Spinal cord (tissue), 10 donors: ENCODE measurements at places on chromosomes 3 and 15. TPM values are rescaled to one million over a fixed set of nuclear protein-coding genes. Genes with fewer than 3 reads are reported as not detected.

Gene GHRL
- 1.9 TPM for polyA plus RNA-seq

DNA sequence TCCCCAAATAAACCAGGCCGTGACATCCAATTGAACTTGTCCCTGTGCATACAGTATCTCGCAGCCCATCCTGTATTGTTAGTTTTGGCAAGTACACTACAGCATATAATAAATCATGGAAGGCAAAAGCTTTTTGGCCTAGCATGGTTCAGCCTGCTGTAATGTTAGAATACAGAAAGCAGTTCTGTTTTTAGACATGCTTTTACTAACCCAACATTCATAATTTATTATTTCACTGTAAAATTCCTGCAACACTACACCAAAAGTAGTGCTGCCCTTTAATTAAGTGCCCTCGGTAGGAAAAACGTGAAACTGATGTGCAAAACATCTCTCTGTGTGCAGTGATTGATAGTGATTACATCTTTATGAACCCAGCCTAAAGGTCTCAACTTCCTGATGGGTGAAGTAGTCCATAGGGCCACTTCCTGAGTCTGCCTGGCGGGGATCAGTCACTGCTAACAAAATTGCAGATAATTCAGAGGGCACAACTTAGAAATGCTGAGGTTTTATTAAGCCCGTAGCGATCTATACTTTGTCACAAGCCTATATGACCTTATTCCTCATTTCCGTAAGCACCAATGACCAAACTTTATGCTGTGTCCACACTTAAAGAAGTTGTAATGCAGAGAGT is 227.8 kb downstream of the CDIN1 start:
- H3K36me3 ChIP-seq: no peaks in the 10 kb centered on the region
- no peak overlapping the region for H3K4me3 ChIP-seq
- no peaks in the 10 kb centered on the region for H3K4me1 ChIP-seq
- H3K27me3 ChIP-seq: no peaks in the 10 kb centered on the region

- no peaks in the 10 kb centered on the region for H3K27me3 ChIP-seq
- H3K36me3 ChIP-seq: no peaks in the 10 kb centered on the region
Observed at GRCh38 chr3:192929755-192930547, 12.3 kb upstream of the MB21D2 start.

Gene ZNF662
- polyA plus RNA-seq: 26.9 TPM

GRCh38 chr15:39434163-39434562 is 146.7 kb upstream of the THBS1 start:
- H3K27ac ChIP-seq: no peak overlapping the region
- DNase-seq: no peak
- no peaks in the 10 kb centered on the region for H3K36me3 ChIP-seq
- H3K4me1 ChIP-seq: peaks cover 3% of the 10 kb centered on the region
- H3K4me3 ChIP-seq: no peak overlapping the region
- no peaks in the 10 kb centered on the region for H3K27me3 ChIP-seq

Gene ATP8B4
- 3.6 TPM for polyA plus RNA-seq

Gene WDR72
- 0.57 TPM for polyA plus RNA-seq

DNA sequence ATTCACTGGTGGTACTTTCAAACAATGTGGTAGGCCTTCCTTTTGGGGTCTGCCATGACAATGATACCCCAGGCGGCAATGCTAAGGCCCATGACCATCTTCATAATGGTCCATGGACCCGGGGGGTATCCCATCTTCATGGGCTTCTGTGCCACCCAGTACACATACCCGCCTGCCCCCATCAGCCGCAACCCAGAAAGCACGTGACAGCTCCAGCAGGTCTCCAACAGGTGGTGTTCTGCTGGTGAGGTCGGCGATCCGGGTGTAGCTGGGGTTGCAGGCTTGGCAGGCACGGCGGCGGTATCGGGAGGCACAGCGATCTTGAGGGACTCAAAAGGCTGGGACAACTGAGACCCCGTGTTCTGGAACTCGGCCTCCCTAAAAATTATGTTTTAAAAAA is 214.5 kb downstream of the SNRPN start:
- DNase-seq: no peak
- no peaks in the 10 kb centered on the region for H3K27me3 ChIP-seq
- H3K27ac ChIP-seq: no peak overlapping the region
- H3K36me3 ChIP-seq: peaks cover 31% of the 10 kb centered on the region

Gene IGSF10
- polyA plus RNA-seq: 6.0 TPM

GRCh38 chr3:79085171-79085570 is 682.6 kb downstream of the ROBO1 start:
- H3K4me1 ChIP-seq: no peaks in the 10 kb centered on the region
- H3K36me3 ChIP-seq: no peaks in the 10 kb centered on the region
- no peaks in the 10 kb centered on the region for H3K27me3 ChIP-seq

DNA sequence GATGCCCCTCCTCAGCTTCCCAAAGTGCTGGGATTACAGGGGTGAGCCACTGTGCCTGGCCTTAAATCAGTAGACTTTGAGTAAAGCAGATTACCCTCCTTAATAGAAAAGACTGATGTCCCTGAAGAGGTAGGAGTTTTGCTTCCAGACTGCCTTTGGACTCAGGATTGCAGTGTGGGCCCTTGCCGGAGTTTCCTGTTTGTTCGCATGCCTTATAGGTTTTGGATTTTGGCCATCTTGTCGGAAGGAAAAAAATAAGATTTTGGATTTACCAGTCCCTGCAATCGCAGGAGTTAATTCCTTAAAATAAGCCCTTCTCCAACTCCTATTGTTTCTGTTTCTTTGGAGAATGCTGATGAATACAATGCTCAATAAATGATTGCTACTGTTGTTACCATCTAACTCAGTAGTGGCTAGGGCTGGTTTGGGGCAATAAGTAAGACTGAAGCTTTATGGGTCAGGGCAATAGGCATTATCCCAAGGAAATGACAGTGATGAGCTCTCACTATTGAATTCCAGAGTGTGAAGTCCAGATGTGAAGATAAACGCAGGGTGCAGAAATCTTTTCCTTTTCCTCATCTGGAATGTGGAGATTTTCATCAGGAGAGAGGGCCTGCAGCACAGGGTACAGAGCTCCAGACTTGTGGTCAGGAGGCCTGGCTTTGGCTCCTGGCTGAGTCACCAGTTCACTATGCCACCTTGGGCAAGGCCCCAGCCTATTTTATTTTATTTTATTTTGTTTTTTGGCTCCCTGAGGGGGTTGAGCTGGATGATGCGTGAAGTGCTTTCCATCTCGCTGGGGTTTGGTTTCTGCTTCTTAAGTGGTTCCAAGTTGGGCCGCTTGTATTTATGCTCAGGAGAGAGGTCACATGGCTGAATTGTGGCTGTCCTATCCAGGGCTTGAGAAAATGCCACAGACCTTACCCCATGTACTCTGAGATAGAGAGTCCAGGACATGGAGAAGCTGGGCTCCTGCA is 25.3 kb downstream of the FOXL2 start:
- no peaks in the 10 kb centered on the region for H3K36me3 ChIP-seq
- H3K27me3 ChIP-seq: peaks cover 6% of the 10 kb centered on the region
- peaks cover 3% of the 10 kb centered on the region for H3K4me1 ChIP-seq
- no peak overlapping the region for H3K4me3 ChIP-seq

Gene A4GNT
- 0.33 TPM for polyA plus RNA-seq

- no peaks in the 10 kb centered on the region for H3K27me3 ChIP-seq
- peaks cover 44% of the 10 kb centered on the region for H3K4me1 ChIP-seq
- peaks cover 15% of the 10 kb centered on the region for H3K36me3 ChIP-seq
- no peak overlapping the region for H3K4me3 ChIP-seq
- DNase-seq: no peak
Observed at GRCh38 chr3:10848261-10848660, 32.2 kb downstream of the SLC6A11 start.

DNA sequence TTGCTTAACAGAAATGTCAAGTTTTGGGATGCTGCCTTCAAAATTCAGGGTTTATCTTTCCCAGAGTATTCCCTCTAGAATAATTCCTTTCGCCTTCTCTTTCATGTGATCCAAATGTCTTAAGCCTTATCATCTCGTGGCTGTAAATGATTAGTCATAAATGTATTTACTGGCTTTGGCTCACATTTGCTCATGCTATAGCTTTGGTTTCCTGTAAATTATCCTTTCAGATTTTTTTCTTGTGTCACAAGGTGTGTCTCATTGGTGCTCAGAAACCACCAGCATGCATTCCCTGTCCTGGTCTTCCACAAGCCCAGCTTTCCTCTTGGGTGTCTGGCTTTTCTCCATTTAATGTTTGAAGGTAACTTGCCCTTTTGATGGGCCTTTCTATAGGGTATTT is 692.7 kb upstream of the ALCAM start:
- H3K27me3 ChIP-seq: no peaks in the 10 kb centered on the region
- H3K4me3 ChIP-seq: no peak overlapping the region
- DNase-seq: no peak
- no peaks in the 10 kb centered on the region for H3K36me3 ChIP-seq

DNA sequence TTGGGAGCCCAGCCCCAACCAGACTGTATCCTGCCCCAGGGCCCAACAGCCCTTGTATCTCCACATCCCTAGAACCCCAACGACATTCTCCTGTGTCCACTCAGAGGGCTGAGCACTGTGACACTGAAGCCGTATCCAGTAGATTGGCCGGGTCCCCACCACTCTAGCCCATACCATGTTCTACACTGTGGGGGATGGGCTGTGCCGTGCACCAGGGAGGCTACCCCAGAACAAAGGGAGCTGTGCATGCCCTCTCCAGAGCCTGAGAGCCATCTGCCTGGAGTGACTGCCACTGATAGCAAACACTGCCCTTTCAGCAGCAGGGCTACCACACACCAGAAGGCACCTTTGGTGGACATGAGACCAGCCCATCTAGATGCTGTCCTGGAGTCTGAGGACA is 37.1 kb upstream of the CP start:
- H3K27me3 ChIP-seq: no peaks in the 10 kb centered on the region
- DNase-seq: no peak
- no peak overlapping the region for H3K27ac ChIP-seq
- H3K4me3 ChIP-seq: no peak overlapping the region
- H3K4me1 ChIP-seq: no peaks in the 10 kb centered on the region

Gene PPM1L
- 30.6 TPM for polyA plus RNA-seq

DNA sequence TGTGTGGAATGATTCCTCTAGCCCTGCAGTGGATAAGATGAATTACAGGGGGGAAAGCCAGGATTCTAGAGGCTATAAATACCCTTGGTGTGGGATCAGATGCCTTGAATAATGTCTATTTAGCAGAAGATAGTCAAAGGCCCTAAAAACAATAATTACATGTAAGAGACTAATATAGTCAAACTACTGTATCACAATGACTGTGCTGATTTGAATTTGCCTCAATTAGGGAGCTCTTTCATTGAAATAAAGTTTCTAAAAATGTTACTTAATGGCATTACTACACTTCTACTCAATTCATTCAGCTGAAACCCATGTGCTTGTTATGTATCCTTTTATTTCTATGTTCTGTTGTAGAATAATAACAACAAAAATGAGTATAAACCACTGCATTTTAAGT is 915.6 kb downstream of the TUSC7 start:
- no peaks in the 10 kb centered on the region for H3K27me3 ChIP-seq
- H3K36me3 ChIP-seq: no peaks in the 10 kb centered on the region
- no peaks in the 10 kb centered on the region for H3K4me1 ChIP-seq
- DNase-seq: no peak

Gene NTRK3
- polyA plus RNA-seq: 68.1 TPM

DNA sequence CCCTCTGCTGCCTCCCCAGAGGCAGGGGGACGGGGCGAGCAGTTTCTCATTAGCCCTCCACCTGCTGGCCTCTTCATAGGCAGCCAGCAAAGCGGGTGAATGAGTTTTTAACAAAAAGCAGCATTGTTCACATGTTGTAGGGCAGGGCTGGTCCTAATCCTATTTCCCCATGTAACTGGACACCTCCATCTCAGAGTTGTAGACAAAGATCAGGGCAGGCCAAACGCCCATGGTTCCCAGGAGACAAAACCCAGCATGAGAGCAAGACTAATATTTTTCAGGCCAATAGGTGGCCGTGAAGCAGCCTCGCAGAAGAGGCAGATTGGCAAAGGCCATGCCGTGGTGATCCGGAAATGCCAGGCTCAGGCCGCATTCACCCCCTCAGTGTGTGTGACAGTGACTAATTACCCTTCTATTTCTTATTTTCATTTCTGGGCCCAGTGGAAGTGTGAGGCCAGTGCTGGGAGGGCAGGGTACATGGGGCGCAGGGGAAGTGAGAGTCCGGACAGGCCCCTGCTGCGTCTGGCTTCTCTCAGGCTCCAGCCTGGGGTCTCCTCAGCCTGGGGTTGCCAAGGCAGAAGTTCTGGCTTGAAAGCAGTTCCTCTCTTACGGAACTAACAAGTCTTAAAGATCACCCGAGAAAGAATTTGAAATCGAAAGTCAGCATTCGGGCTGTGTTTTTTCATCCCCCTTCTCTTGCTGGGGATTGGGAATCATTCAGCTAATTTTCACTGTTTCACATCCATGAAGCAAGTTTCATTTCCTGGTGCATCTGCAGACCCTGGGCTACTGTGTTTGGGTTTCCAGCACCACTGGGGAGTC is 64.8 kb downstream of the BOC start:
- peak; percentile 51 for DNase-seq
- no peaks in the 10 kb centered on the region for H3K27me3 ChIP-seq
- H3K4me3 ChIP-seq: peak overlapping the region; percentile 14
- peaks cover 59% of the 10 kb centered on the region for H3K36me3 ChIP-seq

Gene ABI3BP
- polyA plus RNA-seq: 35.2 TPM

- H3K4me1 ChIP-seq: no peaks in the 10 kb centered on the region
- H3K36me3 ChIP-seq: no peaks in the 10 kb centered on the region
- H3K27ac ChIP-seq: no peak overlapping the region
- no peaks in the 10 kb centered on the region for H3K27me3 ChIP-seq
- no peak for DNase-seq
- H3K4me3 ChIP-seq: no peak overlapping the region
Observed at GRCh38 chr3:41629986-41630385, 331.9 kb downstream of the ULK4 start.

- H3K36me3 ChIP-seq: no peaks in the 10 kb centered on the region
- peaks cover 7% of the 10 kb centered on the region for H3K4me1 ChIP-seq
- DNase-seq: no peak
Observed at GRCh38 chr15:81050805-81051204, 50.1 kb downstream of the TLNRD1 start.

GRCh38 chr3:28125342-28125741 is 116.1 kb upstream of the CMC1 start:
- DNase-seq: no peak
- H3K27me3 ChIP-seq: no peaks in the 10 kb centered on the region
- no peak overlapping the region for H3K4me3 ChIP-seq
- H3K27ac ChIP-seq: no peak overlapping the region

Gene FETUB
- polyA plus RNA-seq: 0.11 TPM

- H3K27ac ChIP-seq: no peak overlapping the region
- peak; percentile 70 for DNase-seq
- no peaks in the 10 kb centered on the region for H3K4me1 ChIP-seq
- no peaks in the 10 kb centered on the region for H3K36me3 ChIP-seq
- H3K4me3 ChIP-seq: no peak overlapping the region
- no peaks in the 10 kb centered on the region for H3K27me3 ChIP-seq
Observed at GRCh38 chr3:179015551-179016020, 56.0 kb downstream of the ZMAT3 start.

GRCh38 chr3:173266441-173266840 is 125.4 kb upstream of the SPATA16 start:
- DNase-seq: no peak
- H3K27ac ChIP-seq: no peak overlapping the region
- no peaks in the 10 kb centered on the region for H3K27me3 ChIP-seq
- H3K4me3 ChIP-seq: no peak overlapping the region
- no peaks in the 10 kb centered on the region for H3K4me1 ChIP-seq

Gene NRG4
- 7.3 TPM for polyA plus RNA-seq
